ENCODE measurements at places on chromosomes 3 and 15. TPM values are rescaled to one million over a fixed set of nuclear protein-coding genes. Genes with fewer than 3 reads are reported as not detected.

The GPR62 gene
- total RNA-seq: under 0.01 TPM

The FGD5 gene
- 54.0 TPM for total RNA-seq

The CAND2 gene
- 5.5 TPM for total RNA-seq

The ACKR4 gene
- 0.32 TPM for total RNA-seq

The PLS1 gene
- 3.2 TPM for total RNA-seq

The ACP3 gene
- total RNA-seq: not detected

The CEMIP gene
- total RNA-seq: 0.46 TPM

The ROBO2 gene
- total RNA-seq: under 0.01 TPM

The CASR gene
- not detected for total RNA-seq

The COL6A6 gene
- total RNA-seq: not detected

The RAB6B gene
- total RNA-seq: 0.32 TPM

The GPR160 gene
- 1.2 TPM for total RNA-seq

The CHRD gene
- total RNA-seq: 0.15 TPM

The TRH gene
- not detected for total RNA-seq

The DPPA2 gene
- total RNA-seq: not detected

The SEC11A gene
- 315 TPM for total RNA-seq

The SEMA3B gene
- 1.4 TPM for total RNA-seq

The SI gene
- total RNA-seq: not detected

The CPLX3 gene
- total RNA-seq: not detected
